NCI-H774 (cell line): ENCODE measurements at places on chromosomes 4 and X.

GRCh38 chrX:41300758-41301437, 33.1 kb upstream of the DDX3X start:
- DNase-seq, result no peak

GRCh38 chr4:102593147-102593546, 92.0 kb downstream of the NFKB1 start:
- DNase-seq, result no peak

GRCh38 chr4:3637326-3638016, 105.2 kb upstream of the LRPAP1 start:
- no peak for DNase-seq

DNA sequence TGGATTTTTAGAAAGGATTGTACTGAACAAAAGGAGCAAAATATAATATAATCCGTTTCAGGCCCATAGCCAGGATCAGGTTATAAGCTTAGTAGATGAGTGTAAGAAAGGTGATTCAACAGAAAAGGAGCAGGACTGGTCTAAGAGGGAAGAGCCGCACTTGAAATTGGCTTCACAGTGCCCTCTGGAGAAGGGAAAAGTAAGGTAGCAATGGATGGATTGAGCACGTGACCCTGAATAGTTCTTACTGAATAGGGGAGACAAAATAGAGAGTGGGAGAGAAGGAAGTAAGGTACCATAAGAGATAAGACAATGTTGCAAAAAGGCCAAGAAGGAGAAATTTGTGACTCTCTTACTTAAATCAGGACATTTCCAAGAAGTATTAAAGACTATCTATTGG, 15.6 kb downstream of the CXorf66 start:
- no peak for DNase-seq

DNA sequence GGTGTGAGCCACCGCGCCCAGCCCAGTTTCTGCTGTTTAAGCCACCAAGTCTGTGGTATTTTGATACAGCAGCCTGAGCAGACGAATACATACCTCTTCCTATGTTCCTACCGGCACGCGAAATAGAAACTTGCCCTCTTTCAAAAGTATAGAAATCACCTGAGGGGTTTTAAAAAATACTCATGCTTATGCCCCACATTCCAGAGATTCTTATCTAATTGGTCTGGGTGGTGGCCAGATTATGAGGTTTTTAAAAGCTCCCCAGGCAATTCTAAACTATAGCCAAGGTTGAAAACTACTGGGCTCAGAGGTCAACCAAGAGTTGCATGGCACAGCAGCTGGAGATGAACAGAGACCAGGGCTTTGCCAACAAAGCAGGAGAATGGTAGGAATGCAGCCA, 24.9 kb upstream of the HUWE1 start:
- no peak for DNase-seq

DNA sequence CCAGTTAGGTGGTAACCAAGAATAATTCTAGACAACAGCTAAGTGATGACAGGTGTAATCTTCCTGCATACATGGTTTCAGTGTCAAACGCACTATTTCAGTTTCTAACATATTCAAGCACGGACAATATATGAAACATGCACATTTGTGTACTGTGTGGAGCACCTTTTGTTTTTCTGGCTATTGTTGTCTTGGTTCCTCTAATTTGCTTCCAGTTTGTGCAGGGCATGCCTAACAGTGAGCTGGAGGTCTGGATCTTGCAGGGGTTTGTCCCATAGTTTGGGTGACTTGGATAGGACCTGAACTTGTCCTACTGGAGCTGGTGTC, 70.5 kb upstream of the TBC1D9 start:
- no peak for DNase-seq

- DNase-seq, result no peak
These were observed 193.5 kb downstream of the PDGFC start for GRCh38 chr4:156778093-156778492.

- DNase-seq, result no peak
These were observed 93.7 kb upstream of the ZNF827 start for GRCh38 chr4:146032234-146032860.

DNA sequence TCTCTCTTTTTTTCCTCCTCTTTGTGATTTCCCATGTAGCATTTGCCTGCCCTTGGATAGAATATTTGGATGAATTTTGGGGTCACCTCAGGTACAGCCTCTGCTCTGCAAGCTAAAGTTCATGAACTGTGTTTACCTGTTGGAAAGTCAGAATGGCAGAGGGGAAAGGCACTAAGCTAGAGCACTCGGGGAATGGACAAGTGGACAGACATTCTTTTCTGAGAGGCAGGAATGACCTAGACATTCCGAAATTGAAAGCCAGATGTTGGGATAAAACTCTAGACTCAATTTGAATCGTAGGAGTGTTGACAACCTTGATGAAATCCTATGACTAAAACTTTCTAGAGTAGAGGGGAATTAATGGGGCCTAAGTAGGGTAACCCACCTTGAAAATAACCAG, 56.1 kb downstream of the LUZP4 start:
- no peak for DNase-seq

GRCh38 chr4:104615926-104616325, 121.2 kb upstream of the CXXC4 start:
- no peak for DNase-seq

DNA sequence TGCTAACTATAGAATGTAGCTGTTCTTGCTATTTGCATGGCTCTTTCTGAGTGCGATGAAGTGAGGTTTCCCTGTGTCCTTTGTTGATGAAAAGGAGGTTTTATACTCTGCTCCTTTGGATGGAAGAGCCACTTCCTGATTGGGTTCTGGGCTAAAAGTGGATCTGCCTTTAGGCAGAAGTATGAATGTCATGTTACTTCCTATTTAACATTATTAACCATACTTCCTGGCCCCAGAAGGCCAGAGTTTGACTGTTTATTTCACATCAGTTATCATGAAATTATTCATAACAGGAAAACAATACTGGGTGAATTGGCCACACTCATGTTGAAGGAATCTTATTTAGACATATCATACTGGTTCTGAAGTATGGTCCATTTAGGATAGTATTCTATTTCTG, 386.2 kb downstream of the PCDH7 start:
- DNase-seq, result no peak

DNA sequence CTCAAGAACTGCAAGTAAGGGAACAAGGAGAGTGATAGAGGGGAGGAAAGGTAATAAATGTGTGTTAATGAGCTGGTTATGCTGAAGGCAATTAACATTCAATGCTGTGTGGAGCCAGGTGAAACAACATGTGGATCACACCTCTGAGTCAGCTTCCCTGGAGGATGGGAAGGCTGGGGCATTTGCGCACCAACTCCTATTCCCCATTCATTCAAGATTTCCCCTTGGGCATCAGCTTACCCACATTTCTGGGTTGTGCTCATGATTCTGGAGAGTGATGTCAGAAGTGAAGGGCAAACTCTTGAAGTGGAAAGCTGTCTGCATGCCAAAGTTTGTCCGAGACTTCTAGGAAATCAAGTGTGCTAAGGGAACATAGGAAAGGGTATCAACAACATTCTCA, 461.4 kb downstream of the MID1IP1 start:
- DNase-seq, result no peak

DNA sequence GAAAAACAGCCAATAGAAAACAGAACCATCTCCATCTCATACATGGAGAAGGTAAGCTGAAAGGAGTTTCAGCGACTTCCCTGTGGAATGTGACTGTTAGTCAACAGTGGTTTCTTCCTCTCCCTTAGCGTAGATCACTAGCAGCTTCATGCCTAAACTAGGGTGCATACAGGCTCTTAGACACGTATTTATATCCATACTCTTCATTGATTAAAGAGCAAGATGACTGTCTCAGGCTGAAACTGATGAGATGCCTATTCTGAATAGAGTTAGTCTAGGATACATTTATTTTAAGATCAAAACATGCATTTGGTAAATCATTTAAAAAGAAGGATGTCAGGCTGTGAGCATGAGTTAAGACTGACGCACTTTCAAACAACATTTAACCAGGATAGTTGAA, 423.3 kb downstream of the ARHGAP24 start:
- no peak for DNase-seq

DNA sequence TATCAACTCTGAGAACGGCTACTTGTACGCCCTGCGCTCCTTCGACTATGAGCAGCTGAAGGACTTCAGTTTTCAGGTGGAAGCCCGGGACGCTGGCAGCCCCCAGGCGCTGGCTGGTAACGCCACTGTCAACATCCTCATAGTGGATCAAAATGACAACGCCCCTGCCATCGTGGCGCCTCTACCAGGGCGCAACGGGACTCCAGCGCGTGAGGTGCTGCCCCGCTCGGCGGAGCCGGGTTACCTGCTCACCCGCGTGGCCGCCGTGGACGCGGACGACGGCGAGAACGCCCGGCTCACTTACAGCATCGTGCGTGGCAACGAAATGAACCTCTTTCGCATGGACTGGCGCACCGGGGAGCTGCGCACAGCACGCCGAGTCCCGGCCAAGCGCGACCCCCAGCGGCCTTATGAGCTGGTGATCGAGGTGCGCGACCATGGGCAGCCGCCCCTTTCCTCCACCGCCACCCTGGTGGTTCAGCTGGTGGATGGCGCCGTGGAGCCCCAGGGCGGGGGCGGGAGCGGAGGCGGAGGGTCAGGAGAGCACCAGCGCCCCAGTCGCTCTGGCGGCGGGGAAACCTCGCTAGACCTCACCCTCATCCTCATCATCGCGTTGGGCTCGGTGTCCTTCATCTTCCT, 2.7 kb downstream of the PCDH10 start:
- no peak for DNase-seq
